ENCODE measurements at places on chromosomes 2 and 18.
A peak's percentile ranks its signal among the peaks of the same experiment; 100 is the strongest.

GRCh38 chr2:151908204-151908882 is 80.1 kb upstream of the ARL5A start:
- DNase-seq, result no peak

GRCh38 chr2:206798000-206798399 is 32.6 kb downstream of the FASTKD2 start:
- no peak for DNase-seq

DNA sequence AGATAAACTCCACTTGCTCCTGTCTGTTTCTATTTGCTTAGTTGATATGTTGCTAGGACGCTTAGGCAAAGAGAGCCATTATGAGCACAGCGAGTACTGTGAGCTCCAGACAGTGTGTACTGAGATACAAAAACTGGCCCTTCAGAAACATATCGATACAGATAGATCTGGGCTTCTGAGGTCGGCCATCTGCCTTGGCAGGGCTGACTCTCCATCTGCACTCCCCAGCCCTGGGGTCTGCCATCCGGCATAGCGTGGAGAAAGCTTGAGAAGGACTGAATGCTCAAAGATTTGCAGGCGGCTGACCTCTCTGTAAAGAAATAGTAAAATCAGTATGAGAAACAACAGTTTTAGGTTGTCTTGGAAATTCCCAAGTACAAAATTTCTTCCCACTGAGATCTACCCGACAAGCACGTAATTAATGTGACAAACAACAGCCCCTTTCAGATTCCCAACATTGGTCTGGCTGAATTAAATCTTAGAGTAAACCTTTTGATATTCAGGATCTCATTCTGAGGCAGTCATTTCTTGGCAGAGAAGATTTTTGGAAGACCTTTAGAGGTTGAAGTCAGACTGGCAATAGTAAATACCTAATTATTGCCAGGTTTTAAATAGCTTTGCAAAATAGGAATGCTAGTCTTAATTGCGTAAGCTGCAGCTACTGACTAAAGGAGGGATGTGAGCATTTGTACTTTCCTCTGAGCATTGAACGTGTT is 127.4 kb downstream of the CHST9 start:
- DNase-seq, result no peak

DNA sequence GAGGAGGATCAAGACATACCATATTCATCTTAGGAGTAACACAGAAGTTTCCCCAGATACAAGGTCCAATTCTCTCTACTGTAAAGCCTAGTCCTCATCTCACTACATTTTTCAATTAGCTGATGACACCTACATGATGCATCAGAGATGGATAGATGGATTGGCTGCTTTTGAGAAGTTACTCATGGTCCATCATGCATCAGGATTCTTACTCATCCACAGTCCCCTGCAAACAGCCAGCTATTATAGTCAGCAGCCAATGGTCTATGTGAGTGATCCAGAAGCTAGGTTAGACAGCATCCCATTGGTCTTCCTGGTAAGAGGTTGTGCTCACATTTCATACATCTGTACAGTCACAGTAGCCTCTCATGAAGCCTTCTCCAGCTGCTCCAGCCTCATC is 154.5 kb upstream of the NRP2 start:
- DNase-seq, result no peak

GRCh38 chr2:142290931-142291330 is 160.1 kb upstream of the LRP1B start:
- no peak for DNase-seq

- no peak for DNase-seq
Observed at GRCh38 chr2:44528595-44528994, 166.8 kb downstream of the CAMKMT start.

- DNase-seq, result no peak
Observed at GRCh38 chr2:179592167-179592936, 269.1 kb downstream of the ZNF385B start.

GRCh38 chr2:67616749-67617148 is 219.6 kb downstream of the ETAA1 start:
- DNase-seq, result no peak

- no peak for DNase-seq
Observed at GRCh38 chr2:159091381-159091780, 122.9 kb downstream of the TANC1 start.

DNA sequence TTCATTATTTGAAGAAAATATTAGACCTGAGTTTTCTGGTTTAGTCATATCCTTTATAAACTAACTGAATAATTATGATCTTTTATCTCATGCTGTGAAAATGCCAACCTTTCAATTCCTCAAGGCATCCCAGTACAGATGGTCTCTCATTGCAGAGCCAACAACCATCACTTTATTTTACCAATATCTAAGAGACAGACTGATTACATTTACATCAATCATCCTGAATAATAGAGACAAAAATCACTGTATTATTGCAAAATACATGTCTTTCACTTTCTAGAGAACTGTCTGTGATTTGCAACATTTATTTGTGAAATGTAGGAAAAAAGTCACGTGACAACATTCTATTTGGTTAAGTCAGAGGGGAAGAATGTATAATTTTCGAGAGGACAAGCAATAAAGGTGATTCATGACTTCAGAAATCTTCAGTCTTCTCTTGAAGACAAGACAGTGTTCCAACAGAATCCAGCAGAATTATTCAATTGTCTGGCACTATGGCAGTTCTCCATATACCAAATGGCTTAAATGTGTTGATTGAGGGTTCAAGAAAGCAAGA is 503.6 kb upstream of the SYT4 start:
- no peak for DNase-seq

- peak; percentile 6 for DNase-seq
Observed at GRCh38 chr18:56200381-56200911, 437.9 kb downstream of the TXNL1 start.

DNA sequence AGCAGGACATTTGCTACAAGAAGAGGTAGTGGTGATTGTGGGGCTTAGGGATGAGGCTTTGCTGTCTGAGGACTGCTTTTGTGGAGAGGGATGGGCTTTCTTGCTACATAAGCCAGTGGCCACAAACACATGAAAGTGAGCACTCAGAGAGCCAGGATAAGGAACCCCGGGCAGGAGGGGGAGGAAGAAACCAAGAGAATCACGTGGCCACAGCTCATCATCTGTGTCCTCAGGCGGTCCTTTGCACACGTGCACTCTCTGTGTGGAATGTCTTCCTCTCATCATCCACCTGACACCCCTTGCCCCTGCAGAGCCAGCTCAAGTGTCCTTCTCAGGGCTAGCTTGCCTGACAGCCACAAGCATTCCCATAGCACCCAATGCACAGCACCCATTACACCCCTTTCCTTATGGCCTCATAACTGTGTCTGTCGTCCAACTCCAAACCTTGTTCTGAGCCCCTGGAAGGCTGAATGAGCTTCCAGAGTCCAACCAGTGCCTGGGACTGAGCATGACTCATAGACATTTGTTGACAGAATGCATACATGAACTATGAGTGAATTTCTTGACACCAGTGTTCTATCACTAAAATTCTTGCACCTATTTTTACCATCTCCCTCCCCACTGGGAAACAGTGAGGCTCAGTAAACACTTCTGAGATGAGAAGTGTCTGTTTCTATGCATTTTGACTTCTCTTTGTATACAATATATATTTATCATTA is 398.3 kb downstream of the ALK start:
- DNase-seq, result no peak

- DNase-seq, result peak; percentile 39
Observed at GRCh38 chr2:181790716-181791649, 100.5 kb upstream of the ITPRID2 start.

GRCh38 chr2:42045352-42045751 is 2.5 kb upstream of the PKDCC start:
- DNase-seq, result no peak

DNA sequence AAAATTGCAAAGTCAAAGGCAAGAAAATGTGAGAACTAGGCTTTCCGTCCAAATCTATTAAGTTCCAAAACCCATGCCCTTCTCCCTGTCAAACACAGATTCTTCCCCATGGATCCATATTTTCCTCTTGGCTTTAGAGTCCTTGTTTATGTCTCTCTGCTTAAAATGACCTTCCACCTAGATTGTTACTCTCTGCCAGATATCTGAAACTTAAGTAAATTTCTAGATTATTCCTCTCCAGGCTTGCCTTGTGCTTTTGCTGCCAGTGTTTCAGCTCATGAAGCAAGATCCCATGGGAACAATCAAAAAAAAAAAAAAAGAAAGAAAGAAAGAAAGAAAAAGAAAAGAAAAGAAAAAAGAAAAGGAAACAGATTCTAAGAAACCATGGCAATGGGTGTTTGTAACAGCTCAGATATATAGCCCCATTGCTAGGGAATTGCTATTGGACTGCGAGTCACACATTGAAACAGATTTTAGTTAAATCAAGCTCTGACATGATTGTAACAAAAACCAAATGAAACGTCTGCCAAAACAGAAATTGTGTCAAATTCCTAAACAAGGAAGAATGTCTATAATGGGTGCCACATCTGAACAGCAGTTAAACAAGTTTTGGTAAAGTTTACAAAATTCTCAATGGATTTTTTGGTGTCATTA is 660.7 kb upstream of the CNTNAP5 start:
- DNase-seq, result no peak

GRCh38 chr2:9558948-9559381 is 3.3 kb upstream of the ADAM17 start:
- DNase-seq, result no peak

DNA sequence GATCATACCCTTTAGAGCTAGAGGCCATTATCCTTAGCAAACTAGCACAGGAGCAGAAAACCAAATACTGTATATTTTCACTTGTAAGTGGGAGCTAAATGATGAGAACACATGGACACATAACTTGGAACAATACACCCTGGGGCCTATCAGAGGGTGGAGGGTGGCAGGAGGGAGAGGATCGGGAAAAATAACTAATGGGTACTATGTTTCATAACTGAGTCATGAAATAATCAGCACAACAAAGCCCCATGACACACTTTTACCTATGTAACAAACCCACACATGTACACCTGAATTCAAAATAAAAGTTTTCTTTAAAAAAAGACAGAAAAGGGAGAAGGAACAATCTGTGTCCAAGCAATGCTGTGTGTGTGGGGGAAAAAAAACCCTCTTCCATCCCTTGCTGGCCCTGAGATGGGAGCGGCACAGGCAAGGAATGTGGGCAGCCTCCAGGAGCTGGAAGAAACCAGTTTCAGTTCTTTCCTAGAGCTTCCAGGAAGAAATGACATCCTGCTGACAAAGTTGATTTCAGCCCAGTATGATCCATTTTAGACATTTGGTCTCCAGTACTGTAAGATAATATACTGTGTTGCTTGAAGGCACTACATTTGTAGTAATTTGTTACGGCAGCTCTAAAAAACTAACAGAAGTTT is 458.7 kb upstream of the CNTNAP5 start:
- DNase-seq, result no peak

GRCh38 chr2:138071720-138072719 is 107.7 kb downstream of the HNMT start:
- peak; percentile 9 for DNase-seq

DNA sequence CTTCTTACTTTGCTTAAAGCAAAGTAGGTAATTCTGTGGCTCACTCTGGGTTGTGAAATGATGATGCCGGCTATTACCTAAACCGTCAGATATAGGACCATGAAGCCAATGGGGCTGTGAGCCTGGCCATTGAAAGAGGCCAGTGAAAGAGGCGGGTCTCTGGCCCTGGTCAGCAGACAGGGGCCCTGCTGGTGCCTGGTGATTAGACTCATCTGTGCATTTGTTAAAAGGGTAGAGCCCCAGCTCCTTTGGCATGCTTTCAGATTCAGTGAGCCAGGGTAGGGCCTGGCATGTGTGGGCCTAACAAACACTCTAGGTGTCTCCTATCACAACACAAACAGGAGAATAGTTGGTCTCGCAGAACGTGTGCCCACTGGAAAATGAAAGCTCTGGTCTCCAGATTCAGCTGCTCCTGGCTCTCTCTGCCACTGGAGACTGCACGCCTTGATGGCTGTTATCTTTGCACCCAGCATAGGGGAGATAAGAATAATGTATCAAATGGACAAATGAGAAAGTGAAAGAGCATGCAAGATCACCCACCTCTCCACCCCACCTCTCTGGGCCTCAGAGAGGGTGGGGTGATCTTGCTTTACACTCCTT is 6.9 kb downstream of the LRRC30 start:
- no peak for DNase-seq

GRCh38 chr2:60490441-60490840 is 63.0 kb downstream of the BCL11A start:
- DNase-seq, result no peak

DNA sequence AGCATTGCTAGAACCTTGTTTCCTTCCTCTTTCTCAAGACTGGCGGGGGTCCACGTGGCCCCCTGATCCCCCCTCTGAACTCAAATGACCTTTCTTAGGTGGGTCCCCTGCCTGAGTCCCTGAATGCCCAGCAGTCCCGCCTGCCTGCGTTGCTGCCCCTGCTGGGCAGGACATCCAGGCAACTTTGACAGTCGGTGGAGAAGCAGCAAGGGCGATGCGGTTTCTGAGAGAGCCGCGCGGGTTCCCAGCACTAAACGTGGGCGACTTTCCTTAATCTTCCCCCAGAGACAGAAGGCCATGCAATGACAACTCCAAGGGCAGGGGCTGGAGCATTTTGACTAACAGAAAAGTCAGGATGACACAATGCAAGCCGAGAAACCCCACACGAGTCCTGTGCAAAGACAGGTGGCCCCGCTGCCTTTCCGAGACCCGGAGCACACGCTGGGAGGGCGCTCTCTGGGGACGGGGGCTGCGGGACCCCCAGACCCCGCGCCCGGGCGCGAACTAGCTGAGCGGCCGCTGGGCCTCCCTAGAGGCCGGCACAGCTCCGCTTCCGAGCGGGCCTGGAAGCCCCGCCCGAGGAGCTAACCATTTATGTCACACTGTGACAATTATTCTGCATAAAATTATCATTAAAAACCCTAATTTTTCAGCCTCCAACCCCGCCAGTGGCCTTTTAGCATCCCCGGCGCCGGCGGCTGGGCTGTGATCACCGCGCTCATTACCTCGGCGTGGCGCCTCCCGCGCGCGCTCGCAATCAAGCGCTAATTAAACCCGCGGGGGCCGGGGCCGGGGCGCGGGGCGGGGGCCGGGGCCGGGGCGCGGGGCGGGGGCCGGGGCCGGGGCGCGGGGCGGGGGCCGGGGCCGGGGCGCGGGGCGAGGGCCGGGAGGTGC is 27.4 kb downstream of the ASB18 start:
- no peak for DNase-seq

- no peak for DNase-seq
Observed at GRCh38 chr2:45242161-45242741, 233.0 kb upstream of the SIX2 start.

DNA sequence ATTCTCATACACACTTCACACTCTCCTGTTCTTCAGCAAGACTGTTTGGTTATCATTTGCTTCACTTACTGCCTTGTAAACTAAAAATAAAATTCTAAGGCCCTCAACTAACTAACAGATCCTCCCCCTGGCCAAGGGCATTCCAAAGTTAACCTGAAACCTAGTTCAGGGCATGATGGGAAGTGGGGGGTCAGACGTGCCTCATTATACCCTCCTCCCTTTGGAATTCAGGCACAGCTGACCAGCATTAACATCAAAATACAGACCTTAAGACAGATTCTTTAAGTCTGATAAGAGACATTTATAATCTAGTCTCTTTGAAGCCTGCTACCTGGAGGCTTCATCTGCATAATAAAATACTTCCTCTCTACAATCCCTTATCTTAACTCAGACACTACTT is 221.0 kb downstream of the NOL4 start:
- no peak for DNase-seq

GRCh38 chr18:58536202-58536516 is 92.7 kb downstream of the ALPK2 start:
- no peak for DNase-seq
